ENCODE measurements at places on chromosomes 5 and 9.

GRCh38 chr5:156427315-156427714 is 100.4 kb downstream of the SGCD start:
- no peak for DNase-seq

- no peak for DNase-seq
These were observed 371 bp upstream of the PITX1 start for GRCh38 chr5:135034236-135034962.

GRCh38 chr9:93133681-93134014 is 403 bp downstream of the NINJ1 start:
- DNase-seq: peak; percentile 84

DNA sequence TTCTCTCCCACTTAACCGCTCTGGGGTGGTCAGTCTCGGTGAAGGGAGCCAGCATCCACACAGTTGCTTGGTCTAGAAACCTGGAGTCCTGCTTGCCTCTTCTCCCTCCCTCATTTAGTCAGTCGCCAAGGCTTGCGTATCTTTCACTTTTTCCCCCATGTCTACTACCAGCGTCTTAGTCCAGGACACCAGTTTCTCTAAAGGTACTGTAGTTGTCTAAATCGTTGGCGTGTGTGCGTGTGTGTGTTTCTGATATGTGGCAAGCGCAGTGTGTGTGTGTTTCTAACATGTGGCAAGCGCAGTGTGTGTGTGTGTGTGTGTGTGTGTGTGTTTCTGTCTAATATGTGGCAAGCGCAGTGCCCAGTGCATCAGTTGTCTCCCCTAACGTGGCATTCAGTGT is 641 bp downstream of the ATP6V1G1 start:
- DNase-seq: no peak

DNA sequence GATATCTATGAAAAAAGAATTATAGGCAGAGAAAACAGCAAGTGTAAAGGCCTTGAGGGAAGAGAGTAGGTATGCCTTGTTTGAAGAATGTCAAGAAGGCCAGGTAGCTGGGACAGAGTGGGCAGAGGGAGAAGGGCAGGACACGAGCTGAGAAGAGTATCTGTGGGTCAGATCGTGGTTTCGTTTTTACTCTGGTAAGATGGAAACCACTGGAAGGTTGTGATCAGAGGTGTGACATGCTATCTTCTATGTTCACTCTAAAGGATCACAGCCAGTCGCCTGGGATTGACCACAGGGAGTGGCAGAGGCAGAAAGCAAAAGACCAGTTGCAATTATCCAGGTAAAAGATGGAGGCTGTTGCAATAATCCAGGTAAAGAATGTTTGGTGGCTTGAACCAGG is 12.6 kb upstream of the ARHGAP26 start:
- DNase-seq: no peak

DNA sequence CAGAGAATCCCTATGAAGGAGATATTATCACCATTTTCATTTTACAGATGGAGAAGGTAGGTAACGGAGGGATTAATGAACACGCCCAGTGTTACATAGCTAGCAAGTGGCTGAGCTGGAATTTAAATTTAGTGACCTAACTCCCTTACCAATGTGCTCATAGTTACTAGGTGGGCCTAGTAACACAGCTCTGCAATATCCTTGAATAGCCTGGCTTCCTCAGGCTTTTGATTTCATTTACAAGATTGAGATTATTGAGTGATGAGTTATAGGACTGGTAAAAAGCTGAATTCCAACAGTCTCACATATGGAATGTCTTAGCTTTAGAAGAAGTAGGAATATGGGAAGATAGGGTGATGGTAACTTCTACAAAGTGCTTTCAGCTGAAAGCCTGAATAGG is 336.3 kb upstream of the KIF2A start:
- DNase-seq: no peak

DNA sequence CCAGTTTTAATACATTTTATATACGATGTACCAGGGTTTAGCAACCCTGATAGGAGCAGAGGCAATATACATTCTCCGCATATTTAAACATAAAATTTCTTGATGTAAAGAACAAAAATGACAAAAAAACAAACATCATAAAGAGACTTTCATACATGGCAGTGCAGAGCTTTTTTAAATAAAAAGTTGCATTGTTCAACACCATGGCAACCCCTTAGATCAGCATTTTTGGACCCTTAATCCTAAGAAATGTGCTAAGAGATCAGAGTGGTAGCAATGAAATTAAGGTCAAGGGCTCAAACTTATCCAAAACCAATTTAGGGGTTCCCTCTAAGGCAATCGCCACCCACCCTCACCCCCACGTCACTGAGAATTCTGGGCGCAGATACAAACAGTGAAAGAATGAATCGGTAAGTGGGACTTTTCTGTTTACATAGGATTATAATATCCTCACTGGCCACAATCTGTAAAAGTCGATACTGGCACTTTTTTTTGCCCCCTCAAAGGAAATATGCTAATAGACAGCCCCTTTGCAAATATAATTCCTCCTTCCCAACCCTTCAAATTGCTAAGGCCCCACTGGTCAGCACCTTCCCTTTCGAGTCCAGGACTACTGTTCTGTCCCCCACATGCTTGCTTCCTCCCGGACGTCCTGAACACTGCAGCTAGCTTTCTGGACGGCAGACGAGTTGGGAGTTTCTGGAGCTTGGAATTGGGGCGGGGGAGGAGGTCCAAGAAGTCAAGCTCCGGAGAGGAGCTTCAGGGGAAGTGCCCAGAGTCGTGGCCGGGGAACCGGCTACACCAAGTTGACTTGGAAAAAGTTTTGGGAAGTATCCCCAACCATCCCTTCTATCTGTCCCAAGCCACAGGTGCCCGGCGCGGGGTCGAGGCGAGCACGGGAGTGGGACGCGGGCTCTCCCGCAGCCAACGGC is 2.2 kb downstream of the GAS1 start:
- DNase-seq: no peak

- DNase-seq: no peak
These were observed 73.1 kb downstream of the NDUFAF2 start for GRCh38 chr5:61018062-61018461.

Measured in brain microvascular endothelial cell (primary cell).